ENCODE measurements at places on chromosomes 2 and 18.
A peak's percentile ranks its signal among the peaks of the same experiment; 100 is the strongest.

DNA sequence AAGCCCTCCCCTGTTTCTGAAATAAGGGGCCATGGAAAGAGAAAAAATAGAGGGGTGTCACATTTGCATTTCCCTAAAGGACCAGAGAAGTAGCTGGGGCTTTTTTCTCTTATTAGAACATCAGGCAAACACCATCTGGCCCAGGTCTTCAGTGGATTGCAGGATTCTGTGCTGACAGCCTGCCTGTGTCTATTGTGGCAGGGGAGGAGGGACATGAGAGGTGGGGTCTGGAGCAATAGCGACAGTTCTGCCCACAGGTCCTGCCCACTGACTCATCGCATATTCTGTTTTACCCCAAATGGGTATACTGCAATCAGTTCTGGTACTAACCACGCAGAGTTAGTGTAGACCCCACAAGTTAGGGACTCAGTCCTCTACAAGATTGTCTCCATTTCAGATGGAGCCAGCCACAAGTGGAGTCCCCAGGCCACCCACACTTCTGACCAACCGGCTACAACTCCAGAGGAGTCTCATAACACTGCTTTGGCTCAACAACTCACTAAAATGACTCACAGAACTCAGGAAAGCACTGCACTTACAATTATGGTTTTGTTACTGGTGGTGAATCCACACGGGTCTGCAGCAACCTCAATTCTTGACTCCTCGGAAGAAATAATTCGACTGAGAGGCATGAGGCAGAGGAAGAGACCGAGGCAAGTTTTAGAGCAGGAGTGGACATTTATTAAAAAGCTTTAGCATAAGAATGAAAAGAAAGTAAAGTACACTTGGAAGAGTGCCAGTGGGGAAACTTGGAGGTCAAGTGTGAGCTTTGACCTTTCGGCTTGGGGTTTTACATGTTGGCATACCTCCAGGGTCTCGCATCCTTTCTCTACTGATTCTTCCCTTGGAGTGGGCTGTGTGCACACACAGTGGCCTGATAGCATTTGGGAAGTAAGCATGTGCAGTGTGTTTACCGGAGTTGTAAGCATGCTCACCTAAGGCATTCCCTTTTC lies 146.4 kb upstream of the SPATS2L start:
- no peak for DNase-seq

DNA sequence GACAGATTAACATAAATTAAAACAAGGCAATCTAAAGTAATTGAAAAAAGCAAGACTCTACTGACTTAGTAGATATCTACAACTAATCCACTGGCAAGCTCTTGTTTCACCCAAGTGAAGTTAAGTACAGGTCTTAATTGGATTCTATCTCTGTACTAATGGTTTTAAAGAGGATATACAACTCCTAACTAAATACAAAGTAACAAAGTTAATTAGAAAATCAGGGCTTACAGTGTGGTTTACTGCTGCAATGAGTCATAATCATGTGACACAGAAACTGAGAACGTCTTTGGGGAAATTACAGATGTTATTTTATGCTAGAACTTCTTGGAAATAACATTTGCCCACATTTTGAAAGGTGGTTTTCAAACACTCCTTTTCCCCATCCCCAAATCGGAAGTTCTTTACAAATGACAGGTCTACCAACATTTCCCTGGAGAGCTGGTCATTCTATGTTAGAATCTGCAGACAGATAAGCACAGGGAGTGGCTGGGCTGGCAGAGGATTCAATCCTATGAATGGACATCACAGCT lies 245.3 kb downstream of the STK39 start:
- no peak for DNase-seq

DNA sequence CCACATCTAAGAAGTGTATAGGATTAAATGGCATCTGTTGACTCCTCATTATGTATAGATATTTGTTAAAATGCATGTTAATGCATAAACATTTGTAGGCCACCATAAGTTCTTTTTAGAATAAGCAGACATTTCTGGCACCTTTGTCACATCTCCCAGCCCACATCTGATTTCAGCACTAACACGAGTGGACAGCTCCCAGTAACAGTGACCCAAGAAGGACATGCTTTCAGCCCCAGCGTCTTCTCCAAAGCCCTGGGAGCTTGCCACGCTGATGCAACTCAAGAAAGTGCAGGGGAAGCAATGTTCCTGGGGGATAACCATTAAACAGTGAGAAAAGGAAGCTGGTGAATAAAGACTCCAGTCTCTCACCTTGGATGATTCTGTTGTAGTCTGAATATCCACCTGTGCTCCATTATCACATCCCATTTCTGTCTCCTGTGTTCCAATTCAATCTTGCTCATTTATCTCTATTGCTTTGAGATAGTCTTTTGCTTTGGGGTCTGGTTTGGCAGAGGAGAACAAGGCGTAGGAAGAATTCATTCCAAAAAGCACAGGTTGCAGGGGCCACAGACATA lies 182.6 kb upstream of the THSD7B start:
- peak; percentile 2 for DNase-seq

DNA sequence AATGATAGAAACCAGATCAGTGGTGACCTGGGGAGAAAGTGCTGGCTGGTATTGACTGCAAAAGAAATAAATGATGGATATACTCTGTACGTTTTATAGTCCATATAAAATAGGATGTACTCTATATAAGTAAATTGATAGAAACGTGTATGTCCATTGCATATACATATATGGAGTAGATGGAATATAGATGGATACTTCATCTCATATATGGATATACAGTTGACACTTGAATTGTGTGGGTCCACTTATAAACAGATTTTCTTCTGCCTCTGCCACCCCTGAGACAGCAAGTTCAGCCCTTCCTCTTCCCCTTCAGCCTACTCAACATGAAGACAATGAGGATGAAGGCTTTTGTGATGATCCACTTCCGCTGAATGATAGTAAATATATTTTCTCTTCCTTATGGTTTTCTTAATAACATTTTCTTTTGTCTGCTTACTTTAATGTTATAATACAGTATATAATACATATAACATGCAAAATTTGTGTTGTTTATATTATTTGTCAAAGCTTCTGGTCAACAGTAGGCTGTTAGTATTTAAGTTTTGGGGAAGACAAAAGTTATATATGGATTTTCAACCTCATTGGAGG lies 76.1 kb upstream of the MYCN start:
- DNase-seq = no peak

- DNase-seq = no peak
These were observed 550 bp upstream of the SFXN5 start for GRCh38 chr2:73072129-73072395.

- no peak for DNase-seq
These were observed 25.1 kb upstream of the SOS1 start for GRCh38 chr2:39145906-39146421.

GRCh38 chr2:144364944-144365738 lies 154.8 kb downstream of the ZEB2 start:
- DNase-seq = no peak

- DNase-seq = no peak
These were observed 100.3 kb downstream of the DPP10 start for GRCh38 chr2:114542695-114543094.

DNA sequence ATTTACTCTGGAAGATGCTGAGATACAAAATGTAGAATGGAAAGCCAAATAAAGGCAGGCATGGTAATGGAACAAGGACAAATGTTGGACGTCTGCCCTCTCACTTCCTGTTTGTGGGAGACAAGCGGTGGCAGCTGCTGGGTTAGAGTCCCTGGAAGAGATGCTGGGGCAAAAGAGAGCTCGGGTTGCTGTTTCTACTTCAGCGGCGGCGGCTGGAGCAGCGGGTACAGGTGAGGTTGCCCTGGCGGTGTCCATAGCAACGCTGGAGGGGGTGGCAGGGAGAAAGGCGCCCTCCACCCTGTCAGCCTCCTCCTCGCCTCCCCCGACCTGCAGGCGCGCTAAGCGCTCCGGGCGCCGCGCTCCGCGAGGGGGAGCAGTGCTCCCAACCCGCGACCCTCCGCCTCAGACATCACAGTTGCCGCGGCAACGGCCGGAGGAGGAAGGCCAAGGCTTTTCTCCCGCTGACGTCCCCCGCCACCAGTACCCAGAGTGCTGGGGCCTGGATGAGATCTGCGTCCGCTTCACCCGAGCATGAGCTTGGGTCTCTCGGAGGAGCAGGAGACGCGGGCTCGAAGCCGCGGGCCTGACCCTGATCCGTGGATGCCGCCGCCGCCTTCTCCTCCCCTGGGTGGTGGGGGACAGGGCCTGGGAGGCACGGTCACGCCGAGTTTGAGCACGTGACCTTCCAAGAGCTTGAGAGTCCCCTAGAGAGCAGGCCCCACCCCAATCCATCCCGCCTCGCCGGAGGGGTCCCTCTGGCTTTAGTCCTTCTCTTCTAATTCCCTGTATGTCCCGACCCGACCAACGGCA lies 65.6 kb downstream of the NOL4 start:
- DNase-seq = peak; percentile 26

GRCh38 chr2:140023291-140023690 lies 1243.1 kb upstream of the NXPH2 start:
- DNase-seq = no peak

- DNase-seq = no peak
These were observed 3.9 kb downstream of the NEB start for GRCh38 chr2:151730262-151730975.

DNA sequence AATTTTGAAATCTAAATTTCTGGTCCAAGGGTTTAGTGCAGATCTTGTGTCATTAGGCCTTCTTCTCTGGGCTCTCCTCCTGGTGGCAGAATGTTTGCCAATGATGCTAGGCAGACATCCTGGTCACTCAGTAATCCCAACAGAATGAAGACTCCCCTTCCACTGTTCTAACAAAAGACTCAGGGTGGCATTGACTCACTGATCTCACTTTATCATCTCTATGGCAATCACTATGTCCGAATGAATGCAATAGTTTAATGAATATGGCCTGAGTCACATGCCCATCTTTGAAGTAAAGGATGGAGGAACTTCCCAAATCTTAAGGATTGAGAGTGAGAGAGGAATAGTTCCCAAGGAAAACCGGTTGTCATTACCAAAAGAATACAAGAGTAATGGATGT lies 261.1 kb downstream of the KCNE4 start:
- DNase-seq = no peak

GRCh38 chr2:203461746-203462145 lies 73.4 kb downstream of the RAPH1 start:
- no peak for DNase-seq

DNA sequence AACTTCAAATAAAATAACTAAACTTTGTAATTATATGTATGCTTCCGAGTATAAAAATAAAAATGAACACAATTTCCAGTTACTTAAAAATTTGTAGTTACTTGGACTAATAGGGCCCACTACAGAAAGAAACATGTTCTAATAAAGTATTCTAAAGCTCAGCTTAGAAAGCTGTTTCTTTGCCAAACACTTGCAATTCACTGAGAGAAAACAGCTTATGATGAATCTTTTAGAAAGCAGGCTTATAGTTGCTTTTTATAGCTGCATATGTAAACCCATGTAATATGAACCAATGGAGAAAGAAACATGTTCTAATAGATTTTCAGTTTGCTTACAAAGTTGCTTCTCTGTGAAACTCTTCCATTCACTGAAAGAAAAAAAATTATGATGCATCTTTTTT lies 766.0 kb downstream of the LRP1B start:
- no peak for DNase-seq

DNA sequence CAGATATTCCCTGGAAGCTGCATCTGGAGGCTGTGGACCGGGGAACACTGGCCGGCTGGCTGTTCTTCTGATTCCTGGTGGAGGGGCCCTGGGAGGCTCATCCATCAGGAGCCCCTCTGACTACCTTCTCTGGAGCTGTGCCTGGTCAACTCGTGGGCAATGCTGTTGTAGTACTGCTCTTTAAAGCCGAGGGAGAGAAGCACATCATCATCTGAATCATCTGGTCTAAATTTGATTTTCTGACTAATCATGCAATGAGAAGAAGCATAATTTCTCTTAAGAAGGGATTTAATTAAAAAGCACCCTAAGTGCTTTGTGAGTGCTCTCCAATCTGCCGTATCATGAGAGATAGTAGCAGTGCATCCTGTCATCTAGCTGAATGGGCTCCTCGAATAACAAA lies 229.5 kb downstream of the FHOD3 start:
- DNase-seq = no peak

GRCh38 chr2:127857265-127857808 lies 618 bp downstream of the POLR2D start:
- DNase-seq = no peak

DNA sequence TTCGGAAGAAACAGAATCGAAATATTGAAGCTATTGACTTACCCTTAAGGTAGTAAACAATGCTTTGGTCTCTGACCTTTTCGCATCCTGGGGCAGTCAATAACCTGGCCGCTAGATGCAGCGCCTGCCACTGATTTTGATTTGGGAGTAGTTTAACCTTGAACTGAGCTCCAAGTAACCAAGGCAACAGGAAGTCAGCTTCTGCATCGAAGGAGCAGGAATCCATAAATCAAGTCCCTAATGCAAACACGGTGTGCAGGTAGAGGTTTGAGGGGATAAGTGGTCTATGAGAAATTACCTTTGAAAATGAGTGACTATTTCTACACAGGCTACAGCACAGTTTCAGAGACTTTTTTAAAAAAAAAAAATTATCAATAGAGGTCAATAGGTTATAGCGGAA lies 353.5 kb downstream of the SETBP1 start:
- no peak for DNase-seq

DNA sequence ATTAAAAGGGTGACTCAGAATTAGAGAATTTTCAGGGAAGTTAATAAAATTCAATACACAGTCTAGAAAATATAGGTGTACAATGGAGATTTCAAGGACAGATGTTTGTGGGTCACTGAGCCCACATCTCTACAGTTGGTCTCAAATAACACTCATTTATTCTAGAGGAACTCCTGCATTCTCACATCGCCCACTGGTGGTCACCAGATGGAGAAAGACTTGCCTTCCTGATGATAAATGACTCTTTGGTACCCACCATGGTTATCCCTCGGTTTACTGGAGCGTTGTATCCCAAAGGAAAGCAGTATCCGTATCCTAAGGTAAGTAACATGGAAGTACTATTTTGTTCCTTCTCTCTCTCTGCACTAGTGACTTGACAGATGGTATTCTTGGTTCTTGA lies 1297.1 kb downstream of the DPP10 start:
- no peak for DNase-seq

DNA sequence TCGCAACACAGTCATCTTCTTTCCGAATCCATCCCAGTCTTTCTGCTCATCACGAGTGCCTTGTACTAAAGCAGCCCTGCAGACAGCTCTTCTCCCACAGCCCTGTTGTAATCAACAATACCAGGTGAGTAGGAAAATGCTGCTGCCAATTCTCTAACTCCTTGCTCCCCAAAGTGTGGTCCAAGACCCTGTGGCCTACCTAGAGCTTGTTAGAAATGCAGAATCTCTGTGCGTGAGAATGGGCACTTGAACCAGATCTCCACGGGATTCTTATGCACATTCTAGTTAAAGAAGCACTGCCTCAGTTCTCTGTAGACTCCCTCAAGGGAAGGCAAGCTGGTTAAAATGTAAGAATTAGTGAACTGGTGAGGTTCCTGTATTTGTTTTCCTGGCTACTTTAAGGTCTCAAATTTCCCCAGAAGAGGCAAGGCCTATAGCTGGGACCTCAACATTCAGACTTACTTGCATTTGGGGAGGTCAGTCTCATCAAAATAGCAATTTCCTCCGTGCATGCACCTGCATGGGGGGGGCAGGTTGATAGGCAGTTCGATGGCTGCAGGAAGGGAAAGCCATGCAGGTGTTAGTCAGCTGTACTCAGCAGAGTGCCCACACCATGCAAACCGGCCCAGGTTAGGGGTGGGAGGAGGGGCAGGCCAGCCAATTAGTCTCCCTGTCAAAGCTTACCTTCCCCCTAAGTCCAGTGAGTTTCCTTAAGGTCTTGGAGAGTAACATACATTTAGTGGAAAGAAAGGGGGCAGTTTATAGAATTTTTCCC lies 70.8 kb downstream of the DHRS9 start:
- DNase-seq = no peak

- DNase-seq = no peak
These were observed 132.5 kb downstream of the OSR1 start for GRCh38 chr2:19225931-19226330.

Data from forelimb muscle (tissue), 1 donor.